ENCODE measurements at places on chromosomes 5 and 9.

GRCh38 chr5:33114361-33114760 lies 326.4 kb upstream of the TARS1 start:
- DNase-seq = no peak

GRCh38 chr5:107058235-107058634 lies 612.5 kb downstream of the EFNA5 start:
- DNase-seq = peak; percentile 5

- DNase-seq = no peak
These were observed 78.3 kb downstream of the COL27A1 start for GRCh38 chr9:114233491-114234185.

GRCh38 chr9:124016175-124017050 lies 4.8 kb downstream of the LHX2 start:
- DNase-seq = no peak

GRCh38 chr5:82106756-82107155 lies 134.9 kb downstream of the ATG10 start:
- DNase-seq = no peak

- DNase-seq = no peak
These were observed 71.0 kb upstream of the GPBP1 start for GRCh38 chr5:57102905-57103255.

GRCh38 chr5:80067531-80068245 lies 32.5 kb downstream of the THBS4 start:
- no peak for DNase-seq

DNA sequence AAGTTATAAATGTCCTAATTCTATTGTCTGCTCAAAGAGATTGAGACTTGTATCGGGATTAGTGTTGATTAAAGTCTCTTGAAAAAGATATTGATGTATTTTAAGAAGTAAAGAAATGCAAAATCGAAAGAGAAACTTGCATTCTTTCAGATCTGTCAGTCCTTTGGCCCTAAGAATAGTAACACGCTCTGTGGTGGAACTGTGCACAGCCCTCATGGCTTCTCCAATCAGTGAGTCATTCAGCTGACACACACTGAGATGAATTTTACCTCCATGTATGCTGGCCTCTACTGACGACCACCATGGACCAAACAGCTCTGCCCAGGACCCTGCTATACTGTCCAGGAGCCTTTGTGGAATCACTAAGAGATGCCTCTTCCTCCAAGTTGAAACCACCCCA lies 232.4 kb downstream of the ESM1 start:
- DNase-seq = peak; percentile 59

- DNase-seq = no peak
These were observed 8.8 kb downstream of the PAX5 start for GRCh38 chr9:37025071-37025822.

DNA sequence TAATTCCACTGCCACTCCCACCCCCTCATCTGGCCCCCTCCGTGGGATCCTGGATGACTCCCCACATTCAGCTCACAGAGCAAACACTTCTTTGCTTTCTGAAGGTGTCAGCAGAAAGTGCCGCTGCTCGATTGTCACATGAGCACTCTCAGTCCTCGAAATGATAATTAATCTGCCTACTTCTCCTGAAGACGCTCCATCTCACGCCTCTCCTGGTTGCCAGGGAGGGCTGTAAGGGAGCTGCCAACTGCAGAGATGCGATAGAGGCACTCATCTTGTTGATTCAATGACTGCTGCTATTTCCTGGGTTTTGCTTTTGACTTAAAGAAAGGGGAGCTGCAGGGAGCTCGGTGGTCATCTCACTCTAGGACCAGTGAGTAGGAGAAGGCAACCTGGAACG lies 206.5 kb downstream of the DAB2IP start:
- DNase-seq = no peak

DNA sequence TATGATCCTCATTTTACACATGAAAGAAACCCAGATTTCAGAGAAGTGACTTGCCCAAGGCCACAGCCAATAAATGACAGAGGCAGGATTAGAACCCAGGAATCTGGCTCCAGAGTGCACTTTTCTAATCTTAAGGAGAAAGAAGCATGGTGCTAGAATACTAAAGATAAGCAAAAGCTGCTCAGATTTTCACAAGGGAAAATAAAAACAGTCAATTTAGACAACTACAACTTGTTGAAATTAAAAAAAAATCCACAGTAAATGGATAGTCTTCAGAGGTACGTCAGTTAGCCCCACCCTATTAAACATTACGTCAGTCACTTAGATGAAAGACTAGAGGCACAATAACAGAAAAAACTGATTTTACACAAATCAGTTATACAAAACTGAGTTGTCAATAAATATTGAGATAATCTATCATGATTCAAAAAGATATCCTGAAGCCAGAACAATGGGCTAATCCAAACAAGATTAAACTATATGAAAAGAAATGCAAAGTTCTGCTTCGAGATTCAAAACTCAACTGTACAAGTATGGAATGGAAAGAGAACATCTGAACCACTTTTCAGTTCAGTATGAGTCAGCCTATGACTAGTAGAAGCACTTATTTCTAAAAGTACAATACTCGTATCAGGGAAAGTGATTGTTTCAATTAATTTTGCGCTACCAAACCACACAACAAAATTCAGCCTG lies 9.3 kb downstream of the TMEM245 start:
- DNase-seq = peak; percentile 61

GRCh38 chr5:149961186-149961685 lies 678 bp downstream of the SLC26A2 start:
- DNase-seq = no peak

DNA sequence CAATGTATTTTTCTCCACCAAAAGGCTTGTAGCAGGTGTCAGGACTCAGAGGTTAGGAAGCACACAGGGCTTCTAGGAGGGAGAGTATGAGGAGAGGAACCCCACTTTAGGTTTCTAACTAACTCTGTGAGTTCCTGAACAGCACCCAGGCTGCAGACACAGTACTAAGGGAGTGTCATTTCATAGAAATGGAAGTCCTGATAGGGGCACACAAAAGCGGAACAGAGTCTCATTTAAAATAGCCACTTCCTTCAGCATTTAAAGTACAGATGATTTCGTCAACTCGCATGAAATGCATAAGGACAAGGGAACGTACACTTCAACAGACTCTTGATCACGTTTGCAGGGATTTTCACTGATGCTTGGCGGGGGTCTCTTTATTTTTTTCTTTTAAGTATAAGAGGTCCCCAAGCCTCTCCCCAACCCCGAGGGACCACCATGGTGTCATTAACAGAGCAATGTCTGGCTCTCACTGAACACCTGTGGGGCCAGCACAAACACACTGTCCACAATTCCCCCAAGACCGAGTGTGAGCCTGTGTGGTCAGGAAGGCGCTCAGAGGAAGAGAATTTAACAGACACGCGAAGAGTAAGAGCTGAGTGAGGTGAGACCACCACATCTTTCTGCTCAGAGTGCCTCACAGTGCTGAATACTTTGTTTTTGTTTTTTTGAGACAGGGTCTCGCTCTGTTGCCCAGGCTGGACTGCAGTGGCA lies 82.3 kb downstream of the SECISBP2 start:
- no peak for DNase-seq

DNA sequence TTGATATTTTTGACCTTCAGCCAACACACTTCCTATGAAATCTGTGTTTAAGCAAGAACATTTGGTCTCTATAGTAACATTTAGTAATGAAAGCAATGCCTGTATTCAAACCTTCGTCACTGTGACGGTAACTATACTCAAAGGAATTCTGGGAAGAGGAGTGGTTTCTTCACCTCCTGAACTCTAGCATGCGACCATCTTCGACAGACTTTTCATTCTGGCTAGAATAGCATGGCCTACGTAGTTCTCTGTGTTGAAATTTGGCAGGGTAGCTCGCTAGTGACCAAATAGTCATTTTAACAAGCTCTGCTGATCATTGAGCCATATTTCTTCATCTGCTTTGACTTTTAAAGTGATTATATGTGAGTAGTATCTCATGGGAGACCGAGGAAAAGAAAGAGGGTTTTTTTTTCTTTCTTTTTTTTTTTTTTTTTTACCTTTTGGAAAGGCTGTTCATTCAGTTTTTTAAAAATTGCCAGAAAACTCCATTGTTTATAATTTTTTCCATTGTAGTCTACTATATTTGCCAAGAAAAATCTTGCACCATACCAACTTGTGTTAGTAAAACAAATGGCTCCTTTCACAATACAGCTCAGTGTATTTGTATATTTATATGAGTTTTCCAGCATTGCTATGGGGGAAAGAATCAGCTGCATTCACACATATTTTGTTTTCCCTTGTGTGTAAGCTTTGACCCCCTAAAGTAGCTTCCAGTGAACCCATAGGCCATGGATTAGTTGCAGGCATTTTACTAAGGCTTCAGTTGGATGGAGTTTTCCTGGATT lies 166.8 kb downstream of the NNT start:
- peak; percentile 98 for DNase-seq

- DNase-seq = peak; percentile 41
These were observed 62.4 kb downstream of the HMHB1 start for GRCh38 chr5:143874312-143874711.

DNA sequence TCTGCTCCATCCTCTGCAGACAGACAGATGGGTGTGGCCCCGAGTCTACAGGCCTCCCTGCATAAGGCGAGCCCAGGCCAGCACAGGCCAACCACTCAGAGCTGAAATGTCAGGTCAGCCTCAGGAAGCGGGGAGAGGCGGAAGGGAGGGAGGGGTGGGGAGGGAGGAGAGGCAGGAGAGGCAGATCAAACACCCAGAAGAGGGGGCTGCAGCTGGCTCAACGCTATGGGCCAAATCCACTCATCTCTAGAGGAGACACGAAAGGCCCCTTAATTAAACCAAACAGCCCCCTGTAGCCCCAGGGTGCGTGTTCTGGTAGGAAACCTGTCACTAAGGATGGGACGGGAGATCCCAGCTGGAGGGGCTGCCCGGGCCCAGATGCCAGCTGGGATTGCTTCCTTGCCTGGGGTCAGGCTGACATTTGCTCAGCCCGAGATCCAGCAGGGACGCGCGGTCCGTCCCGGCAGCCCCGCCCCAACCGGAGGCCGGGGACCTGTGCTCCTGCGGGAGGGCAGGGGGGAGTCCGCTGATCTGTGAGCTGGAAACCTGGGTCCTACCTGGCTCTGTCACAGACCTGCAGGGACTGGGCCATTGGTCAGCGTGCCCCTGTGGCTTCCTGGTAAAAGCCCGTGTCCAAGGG lies 97.2 kb upstream of the SARDH start:
- DNase-seq = no peak

DNA sequence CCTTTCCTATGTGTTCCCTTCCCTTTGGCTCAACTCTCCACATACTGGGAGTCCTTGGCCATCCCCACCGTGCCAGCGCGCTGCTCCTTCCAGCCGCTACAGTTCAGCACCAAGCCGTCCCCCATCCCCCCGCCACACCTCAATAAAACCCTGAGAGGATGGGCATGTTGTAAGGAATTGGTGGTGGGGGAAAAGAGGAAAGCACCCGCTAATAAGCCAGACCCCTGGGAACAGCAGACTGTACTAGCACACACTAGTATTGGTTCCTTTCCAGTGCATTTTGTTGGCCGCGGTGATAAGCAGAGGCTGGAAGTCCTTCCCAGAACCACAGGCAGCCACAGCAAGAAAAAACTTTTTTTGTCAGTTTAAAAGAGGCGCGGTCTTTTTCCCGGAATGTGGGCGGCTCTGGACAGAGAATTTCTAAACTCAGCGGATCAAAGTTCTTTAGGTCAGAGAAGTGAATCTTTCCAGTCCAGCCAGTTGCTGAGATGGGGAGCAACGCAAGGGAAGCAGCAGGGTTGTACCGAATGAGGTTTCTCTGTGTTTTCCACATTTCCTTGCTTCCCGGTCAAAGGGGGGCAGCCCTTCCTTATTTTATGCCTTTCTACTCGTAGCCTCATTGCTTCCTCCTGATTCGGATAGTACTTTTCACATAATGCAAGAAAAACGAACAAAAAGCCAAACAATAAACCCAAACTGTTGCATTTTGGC lies 2.1 kb downstream of the CHSY3 start:
- peak; percentile 70 for DNase-seq

DNA sequence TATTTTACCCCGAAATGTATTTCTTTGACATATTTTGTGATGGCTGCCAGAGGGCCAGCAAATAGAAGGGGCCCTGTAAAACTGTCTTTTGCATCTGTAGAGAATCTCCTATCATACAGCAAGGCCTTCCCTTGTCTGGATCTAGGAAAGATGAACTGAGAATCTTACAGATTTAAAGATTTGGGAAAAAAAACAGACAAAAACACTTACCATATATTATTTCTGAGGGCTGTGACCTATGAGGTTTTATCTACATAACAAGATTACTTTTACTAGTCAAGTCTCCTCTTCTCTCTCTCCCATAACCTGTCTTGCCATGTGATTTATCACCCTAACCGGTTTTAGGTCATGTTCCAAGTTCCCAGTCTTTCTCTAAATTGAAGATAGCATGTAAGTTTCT lies 599.2 kb upstream of the CDH6 start:
- no peak for DNase-seq

DNA sequence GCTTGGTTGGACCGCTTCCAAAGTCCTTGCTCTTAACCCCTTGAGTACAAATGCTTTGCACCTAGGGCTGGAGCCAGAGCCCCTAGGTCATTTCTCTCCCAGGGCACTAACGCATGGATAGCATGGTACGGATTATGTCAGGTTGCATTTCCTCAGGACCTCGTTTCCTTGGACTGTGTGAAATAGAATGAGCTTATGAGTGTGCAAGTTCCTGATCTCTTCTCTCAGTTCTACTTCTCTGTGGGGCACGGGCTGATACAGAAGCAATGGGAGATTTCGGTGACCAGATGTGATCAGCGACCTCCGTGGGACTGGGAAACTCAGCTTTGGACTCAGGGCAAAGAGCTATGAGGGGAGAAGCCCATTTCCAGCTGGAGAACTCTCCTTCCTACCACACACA lies 14.2 kb downstream of the SPARC start:
- no peak for DNase-seq

DNA sequence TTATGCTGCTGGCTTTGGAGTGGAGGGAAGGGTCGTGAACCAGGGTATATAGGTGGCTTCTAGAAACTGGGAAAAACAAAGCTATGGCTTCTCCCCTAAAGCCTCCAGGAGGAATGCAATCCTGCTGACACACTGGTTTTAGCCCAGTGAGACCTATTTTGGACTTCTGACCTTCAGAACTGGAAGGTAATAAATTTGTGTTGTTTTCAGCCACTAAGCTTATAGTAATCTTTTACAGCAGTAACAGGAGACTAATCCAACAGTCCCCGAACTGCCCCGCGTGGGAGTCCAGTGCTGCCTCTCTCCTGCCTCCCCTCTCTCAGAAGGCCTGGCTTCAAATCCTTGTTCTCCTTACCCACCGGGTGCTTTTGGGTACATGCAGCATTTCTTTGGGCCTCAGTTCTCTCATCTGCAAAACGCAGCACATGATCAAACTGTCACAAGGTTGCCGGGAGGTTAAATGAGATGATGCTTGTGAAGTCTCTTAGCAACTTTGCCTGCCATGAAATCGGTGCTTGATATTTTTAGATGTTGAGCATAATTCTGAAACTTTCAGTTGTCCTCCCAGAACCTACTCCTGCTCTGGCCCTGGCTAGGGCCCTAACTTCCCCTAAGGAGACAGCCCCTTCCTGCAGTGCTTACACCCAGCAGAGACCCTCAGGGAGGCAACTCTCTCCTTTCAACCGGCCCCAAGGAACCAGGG lies 127.3 kb upstream of the BOD1 start:
- DNase-seq = no peak
